GDM1 (cell line): ENCODE measurements at places on chromosomes 7 and 10.

GRCh38 chr7:19107356-19108146 is 9.9 kb downstream of the TWIST1 start:
- no peak for DNase-seq

- no peak for DNase-seq
Observed at GRCh38 chr10:16902606-16903005, 85.4 kb upstream of the RSU1 start.

GRCh38 chr7:156592155-156592884 is 48.3 kb upstream of the RNF32 start:
- DNase-seq: no peak

DNA sequence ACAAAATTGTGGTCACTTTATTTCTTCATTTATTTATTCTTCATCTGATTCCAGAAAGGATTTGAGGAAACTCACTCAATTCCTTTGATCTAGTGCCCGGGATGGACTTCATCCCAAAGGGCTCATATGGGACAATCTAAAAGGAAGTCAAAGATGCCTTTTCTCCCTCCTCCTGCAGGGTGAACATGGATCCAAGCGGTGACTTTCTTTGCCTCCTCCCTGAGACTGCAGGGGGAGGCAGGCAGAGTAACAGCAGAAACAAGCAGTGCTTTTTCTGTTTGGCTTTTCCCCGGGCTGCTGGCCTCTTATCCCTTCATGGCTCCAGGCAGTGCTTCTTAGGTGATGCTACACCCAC is 10.0 kb upstream of the DNMBP start:
- DNase-seq: no peak

- no peak for DNase-seq
Observed at GRCh38 chr10:103727546-103727963, 127.8 kb downstream of the SH3PXD2A start.

- DNase-seq: no peak
Observed at GRCh38 chr10:120727001-120727400, 124.2 kb upstream of the WDR11 start.

DNA sequence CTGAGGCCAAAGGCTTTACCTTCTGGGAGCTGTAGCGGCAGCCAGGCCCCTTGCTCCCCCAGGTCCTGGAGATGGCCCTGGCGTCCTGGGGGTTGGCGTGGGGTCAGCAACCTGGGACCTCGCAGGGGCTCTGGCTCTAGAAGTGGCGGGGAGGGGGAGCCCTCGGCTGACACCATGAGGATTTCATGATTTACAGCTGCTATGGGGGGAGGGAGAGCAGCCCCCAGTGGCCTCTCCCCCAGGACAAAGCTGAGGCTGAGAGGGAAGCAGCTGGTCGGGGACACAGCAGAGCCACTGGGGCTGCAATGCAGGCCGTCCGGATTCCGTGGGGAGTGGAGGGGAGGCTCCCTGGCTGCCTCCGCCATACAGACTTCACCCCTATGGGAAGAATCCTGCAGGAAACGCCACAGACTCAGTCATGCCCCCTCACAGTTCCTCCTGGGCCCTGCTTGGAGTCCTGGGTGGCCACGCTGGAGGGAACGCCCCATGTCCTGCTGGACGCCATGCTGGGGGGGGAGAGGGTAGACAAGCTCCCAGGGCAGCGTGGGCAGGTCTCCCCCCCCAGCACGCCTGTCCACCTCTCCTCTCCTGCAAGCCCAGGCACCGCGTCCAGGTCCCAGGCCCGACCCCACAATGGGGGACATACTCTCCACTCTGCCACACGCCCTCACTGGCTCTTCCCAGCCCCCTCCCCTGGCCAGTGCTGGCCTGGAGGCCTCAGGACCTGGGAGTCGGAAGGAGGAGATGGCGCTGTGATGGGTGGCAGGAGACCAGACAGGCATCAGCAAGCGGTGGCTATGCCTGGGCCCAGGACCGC is 243.6 kb downstream of the ELFN1 start:
- DNase-seq: no peak

DNA sequence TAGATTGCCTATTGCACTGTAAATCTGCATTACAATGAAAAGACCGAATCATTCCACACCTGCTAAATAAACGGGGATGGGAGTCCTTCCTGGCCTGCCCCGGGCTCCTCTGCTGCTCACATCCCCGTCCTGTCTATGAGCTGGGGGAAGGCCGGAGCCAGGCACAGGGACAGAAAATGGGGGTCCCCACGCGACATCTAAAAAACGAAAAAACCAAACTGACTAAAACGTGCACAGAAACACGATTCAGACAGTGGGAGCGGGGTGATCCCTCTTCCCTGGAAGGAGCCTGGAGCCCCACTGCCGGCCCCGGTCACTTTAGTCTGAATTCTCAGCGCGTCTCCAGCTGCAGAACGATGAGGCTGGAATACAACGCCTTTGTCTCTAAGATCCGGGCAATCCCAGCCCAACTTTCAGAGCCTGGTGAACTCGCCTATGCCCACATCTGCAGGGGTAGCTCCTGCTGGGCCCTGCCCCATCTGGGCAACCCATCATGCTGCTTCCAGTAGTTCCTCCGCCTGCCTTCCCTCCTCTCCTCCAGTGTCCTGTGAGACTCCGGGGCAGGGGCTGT is 78.0 kb downstream of the ADARB2 start:
- no peak for DNase-seq

DNA sequence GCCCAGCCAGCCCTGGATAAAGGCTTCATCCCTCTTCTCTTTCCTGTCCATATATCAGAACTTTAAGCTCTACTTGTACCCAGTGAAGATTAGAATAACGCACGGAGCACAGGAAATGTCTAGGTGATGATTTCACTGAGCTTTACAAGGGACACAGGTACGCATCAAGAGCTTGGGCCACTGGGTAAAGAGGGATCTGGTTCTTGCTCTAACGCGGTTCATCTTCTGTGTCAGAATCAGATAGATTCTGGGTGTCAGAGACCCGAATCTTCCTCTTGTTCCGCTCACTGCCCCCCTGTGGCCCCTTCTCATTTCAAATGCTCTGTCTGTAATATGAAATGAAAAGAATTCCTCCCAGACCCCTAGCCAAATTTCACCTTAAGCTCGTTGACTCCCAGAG is 24.7 kb downstream of the IL2RA start:
- no peak for DNase-seq

DNA sequence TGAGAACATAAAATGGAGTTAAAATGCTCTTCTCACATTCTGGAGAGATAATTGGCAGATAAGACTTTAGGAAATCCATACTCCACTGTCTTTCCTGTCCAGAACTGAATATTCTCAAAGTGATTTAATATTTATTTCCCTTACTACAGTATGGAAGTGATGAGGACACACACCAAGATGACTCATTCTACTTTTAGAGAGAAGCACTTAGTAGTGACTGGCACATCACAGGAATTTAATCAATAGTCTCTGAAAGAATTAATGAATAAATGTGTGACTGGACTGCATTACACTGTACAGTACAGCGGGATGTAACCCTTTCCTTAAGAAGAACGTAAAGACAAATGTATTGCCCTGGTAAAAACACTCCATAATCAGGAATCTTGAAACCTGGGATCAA is 116.7 kb downstream of the SEMA3E start:
- DNase-seq: no peak

DNA sequence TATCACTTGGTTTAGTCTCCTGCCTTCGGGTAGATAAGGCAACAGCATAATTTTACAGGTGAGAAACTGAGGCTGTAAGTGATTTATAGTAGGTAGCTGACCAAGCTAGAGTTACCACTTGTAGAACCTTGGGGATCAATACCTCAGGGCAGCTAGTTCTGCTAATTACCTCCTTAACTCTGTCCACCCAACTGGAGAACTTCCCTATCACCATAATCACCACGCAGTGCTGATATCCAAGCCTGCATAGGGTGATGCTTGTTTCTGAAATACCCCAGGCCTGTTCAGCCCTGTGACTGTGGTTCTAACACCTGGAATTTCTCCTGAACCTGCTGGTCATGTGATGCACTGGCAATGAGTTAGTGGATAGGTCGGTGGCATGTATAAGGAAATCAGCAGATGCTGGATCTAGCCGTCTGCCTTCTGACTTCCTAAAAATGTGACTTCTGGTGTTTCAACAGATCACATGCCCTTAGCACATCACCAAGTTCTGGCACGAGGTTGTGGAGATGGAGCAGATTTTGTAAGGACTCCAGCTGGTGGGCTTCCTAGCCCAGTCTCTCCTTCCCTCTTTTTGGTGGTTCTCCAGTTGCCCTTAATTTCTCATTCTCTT is 15.3 kb downstream of the PLAU start:
- DNase-seq: no peak

- DNase-seq: no peak
Observed at GRCh38 chr10:116109481-116109880, 163.5 kb downstream of the GFRA1 start.

DNA sequence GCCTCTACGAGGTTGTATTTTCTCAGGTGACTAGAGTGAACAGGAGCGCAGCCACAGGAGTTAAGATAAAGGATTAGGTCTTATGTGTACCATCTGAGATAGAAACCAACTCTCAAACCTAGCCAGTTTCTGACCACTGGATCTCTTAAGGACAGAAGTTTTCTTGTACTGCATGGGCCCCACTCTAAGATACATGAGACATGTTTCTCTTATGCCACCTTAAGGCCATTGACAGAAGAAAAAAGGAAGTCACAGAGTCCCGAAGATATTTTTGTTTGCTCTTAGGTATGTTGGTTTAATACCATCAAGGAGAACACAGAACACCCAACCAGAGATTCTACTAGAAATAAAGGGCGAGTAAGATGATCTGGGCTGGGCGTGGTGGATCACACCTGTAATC is 335.8 kb downstream of the FRMD4A start:
- no peak for DNase-seq

DNA sequence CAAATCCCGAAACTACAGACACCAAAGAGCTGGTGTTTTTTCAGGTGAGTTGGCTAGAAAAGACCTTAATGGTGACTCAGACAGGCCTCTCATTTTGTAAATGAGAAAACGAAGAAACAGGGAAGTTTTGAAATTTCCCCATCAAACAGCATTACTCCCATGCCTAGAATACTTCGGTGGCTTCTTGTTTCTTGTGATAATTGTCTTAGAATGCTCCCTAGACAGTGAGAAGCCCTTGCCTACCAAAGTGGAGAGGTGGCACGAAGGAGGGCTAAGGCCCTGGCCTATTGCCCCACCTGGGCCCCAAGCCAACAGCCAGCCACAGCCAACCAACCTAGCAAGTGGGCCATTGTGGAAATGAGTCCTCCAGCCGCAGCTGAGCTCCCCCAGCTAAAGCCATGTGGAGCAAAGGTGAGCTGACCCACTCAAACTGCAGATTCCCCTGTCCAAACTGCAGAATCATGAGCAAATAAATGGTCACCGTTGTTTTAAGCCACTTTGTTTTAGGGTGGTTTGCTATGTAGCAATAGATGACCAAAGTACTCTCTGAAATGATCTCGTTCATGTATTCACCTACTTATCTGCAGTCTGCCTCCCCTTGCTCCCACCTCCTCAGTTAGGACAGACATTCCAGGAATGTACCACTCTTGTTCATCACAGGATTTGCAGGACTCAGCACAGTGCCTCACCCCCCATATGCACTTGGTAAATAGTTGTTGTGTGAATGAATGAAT is 97.7 kb upstream of the FGFR2 start:
- no peak for DNase-seq

DNA sequence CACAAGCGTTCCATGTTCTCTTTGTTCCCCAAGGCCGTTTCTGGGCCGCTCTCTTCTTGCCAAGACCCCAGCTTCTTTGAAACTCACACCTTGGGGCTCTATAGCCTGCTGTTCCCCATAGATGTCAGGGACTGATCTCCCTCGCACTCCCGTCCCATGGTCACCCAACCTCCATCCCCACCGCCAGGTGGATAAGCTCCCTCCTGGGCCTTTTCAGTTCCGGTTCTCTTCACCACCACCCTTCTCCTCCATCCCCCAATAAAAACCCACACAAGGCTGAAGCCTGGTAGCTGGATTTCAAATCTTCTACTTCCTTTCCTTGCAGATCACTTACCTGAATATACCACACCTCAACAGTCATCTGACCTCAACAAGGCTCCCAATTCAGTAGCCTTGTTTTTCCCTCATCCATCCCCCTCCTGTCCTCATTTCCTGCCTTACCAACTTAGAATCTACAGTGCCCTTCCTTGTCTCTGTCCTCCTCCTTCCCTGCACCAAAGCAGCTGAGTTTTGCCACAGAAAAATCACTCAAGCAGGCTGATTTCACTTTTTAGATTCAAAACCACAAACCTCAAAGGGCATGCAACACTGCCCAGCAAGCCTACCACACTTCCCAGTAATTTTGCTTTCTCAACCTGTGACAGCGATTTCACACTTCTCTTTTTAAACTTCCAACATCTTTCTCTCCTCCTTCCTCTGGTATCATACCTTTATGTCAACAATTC is 7.7 kb downstream of the SLC37A3 start:
- no peak for DNase-seq

DNA sequence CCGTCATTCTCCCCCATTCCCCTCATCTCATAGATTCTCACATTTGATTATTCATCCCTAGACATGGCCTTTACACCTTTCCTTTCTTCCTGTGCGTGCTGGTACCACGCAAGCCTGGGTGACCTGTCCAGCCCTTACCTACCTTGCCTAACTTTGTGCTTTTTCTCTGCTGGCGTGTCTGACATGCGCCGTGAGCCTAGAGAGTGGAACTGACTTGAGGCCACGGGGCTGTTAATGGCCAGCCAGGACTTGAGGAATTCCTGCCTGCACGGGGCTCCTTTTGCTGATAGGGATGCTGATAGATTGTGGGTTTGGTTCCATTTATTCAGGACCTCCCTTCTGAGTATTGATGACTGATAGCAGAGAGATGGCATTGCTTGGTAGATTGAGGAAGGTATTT is 134.2 kb downstream of the DOCK1 start:
- DNase-seq: no peak

DNA sequence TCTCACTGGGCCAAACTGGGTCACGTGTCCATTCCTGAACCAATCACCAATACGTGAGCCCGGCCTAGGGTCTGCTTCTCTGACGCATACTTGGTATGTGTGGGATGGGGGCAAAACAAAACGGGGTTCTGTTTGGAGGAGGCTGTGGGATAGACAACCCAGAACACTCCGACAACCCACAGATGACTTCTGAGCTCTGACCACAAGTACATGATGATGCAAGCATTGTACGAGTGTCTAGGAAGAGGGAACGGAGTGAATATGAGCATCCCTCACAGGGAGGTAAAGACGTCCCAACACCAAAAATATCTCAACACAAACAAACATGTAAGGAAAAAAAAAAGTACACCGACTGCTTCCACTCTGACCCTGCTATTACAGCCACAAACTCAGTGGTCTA is 5.6 kb downstream of the DAGLB start:
- DNase-seq: no peak

GRCh38 chr7:44114586-44115310 is 8.6 kb downstream of the POLD2 start:
- no peak for DNase-seq

GRCh38 chr10:125343118-125343925 is 183.0 kb upstream of the CTBP2 start:
- no peak for DNase-seq

DNA sequence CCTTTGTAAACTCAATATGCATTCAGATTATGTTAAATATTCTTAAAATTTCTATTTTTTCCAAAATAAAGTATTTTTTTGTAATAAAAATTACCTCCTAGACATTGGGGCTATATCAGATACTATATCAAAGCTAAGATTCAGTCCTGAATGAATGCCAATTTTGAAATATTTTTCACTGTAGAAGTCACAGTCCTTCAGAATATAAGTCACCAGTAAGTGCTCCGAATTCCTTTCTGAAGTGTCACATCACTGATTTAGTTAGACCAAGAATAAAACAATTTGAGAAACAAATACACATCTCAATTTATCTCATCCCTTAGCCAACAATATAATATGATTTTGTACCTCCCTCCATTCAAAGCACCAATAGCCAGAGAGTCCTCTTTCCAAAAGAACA is 33.9 kb upstream of the GSAP start:
- DNase-seq: no peak
